Right lobe of liver (tissue), 6 donors: ENCODE measurements at places on chromosomes 2 and 18. TPM values are rescaled to one million over a fixed set of nuclear protein-coding genes. Genes with fewer than 3 reads are reported as not detected.

MC5R gene
- not detected for total RNA-seq

GRCh38 chr2:136411946-136412345 is 294.0 kb upstream of the CXCR4 start:
- no peak overlapping the region for H3K27ac ChIP-seq
- H3K36me3 ChIP-seq: no peaks in the 10 kb centered on the region
- DNase-seq: no peak
- H3K4me1 ChIP-seq: no peaks in the 10 kb centered on the region
- no peaks in the 10 kb centered on the region for H3K27me3 ChIP-seq

DNA sequence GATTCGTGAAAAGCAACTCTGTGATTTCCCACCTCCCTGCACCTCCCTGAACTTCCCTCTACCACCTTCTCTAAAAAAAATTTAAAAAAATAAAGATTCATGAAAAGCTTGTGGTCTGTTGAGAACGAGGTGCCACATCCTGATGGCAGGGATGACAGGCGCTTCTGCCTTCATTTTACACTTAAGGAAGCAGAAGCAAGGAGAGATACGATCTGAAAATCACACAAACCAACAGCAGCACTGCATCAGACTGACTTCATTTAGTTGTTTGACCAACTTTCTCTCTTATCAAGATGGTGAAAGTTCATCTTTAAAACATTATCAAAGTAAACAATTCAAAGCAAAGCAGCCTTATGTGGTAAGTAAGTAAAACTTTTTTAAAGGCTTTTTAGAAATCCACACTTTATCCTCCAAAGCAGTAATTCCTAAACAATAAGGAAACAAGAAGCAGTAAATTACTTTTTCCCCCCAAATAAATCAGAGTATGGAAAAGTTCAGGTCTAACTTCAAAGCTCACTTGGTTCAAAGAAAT is 15.5 kb downstream of the WDFY1 start:
- no peaks in the 10 kb centered on the region for H3K36me3 ChIP-seq
- H3K4me1 ChIP-seq: no peaks in the 10 kb centered on the region
- no peak overlapping the region for H3K4me3 ChIP-seq
- peak overlapping the region; percentile 89 for H3K27ac ChIP-seq

- no peaks in the 10 kb centered on the region for H3K36me3 ChIP-seq
- no peak for DNase-seq
- no peak overlapping the region for H3K27ac ChIP-seq
- H3K4me3 ChIP-seq: no peak overlapping the region
- H3K4me1 ChIP-seq: no peaks in the 10 kb centered on the region
- H3K27me3 ChIP-seq: no peaks in the 10 kb centered on the region
These were observed 183.4 kb upstream of the FN1 start for GRCh38 chr2:215619022-215619958.

DNA sequence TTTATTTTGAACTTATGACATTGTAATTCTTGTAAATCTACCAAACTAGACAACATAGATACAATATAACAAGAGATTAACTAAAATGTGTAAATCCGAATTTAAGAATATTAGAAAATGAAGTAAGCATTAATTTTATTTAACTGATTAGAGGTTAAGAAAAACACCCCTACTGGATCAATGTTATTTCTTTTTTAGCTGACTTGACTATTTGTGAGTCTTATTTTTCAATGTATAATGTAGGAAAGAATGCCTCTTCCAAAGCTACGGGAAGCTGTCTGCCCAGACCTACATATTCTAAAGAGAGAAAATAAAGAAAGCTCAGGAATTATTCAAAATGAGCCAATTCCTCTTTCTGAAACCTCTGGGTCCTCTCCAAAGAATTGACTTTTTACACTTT is 490.8 kb upstream of the CDH7 start:
- no peak for DNase-seq
- H3K27ac ChIP-seq: no peak overlapping the region
- no peak overlapping the region for H3K4me3 ChIP-seq
- H3K27me3 ChIP-seq: no peaks in the 10 kb centered on the region
- no peaks in the 10 kb centered on the region for H3K36me3 ChIP-seq
